Left renal cortex interstitium (tissue), 4 donors: ENCODE measurements at places on chromosomes 11 and 22. TPM values are rescaled to one million over a fixed set of nuclear protein-coding genes. Genes with fewer than 3 reads are reported as not detected.
A peak's percentile ranks its signal among the peaks of the same experiment; 100 is the strongest.

TCN2 gene
- polyA plus RNA-seq: 59.2 TPM

ACTN3 gene
- 0.60 TPM for polyA plus RNA-seq

LDHAL6A gene
- polyA plus RNA-seq: 1.2 TPM

TBX10 gene
- not detected for polyA plus RNA-seq

RASD2 gene
- polyA plus RNA-seq: 2.9 TPM

CNIH2 gene
- 4.2 TPM for polyA plus RNA-seq

MYBPC3 gene
- 0.14 TPM for polyA plus RNA-seq

OTOG gene
- 0.30 TPM for polyA plus RNA-seq

LRRC56 gene
- polyA plus RNA-seq: 5.3 TPM

- peak; percentile 52 for DNase-seq
Observed at GRCh38 chr22:41237707-41238569, 2.8 kb downstream of the CHADL start.

DNA sequence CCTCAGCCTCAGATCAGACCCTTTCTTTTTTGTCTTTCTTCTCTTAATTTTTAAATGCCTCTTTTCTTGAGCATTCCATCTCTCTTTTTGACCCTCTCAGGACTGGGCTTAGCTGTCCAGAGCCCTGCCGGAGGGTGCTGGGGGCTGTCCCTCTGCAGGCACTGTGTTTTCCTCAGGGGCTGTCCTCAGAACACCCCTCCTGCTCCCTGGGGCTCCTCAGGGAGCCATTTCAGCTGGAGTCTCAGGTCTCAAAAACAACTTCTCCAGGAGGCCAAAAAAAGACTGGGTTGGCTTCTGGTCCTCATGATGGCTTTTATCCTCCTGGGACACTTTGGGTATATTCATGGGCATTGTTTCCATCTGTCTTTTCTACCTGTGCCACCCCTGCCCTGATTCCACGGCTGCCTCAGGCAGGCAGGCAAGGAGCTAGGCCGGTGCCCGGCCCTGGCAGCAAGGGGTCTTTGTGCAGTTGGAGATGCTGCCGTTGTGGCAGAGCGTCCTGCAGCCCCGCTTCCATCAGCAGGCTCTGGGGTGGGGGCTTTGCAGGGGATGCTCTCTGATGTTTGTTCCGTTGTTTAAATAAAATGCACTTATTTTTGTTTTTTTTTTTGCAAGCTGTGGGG lies 85.1 kb downstream of the CEP164 start:
- no peak for DNase-seq

DNA sequence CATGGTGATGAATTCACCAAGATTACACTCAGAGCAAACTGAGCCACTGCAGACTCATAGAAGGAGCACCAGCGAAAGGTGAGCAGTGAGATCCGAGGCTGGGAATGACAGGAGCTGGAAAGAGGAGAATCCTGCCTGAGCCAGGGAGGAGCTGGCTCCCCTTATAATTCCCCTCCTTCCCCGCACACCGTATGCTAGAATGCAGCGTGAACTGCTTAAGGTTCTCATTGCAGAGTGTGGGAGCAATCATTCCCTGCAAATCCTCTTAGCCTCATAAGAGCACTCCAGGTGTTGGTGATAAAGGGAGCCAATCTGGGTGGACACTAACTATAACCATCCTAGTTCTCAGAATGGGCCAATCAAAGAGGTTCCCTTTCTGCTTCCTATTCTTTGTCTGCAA lies 127.6 kb upstream of the TEAD1 start:
- no peak for DNase-seq

- DNase-seq: no peak
Observed at GRCh38 chr11:14789879-14790484, 102.0 kb downstream of the CYP2R1 start.

DNA sequence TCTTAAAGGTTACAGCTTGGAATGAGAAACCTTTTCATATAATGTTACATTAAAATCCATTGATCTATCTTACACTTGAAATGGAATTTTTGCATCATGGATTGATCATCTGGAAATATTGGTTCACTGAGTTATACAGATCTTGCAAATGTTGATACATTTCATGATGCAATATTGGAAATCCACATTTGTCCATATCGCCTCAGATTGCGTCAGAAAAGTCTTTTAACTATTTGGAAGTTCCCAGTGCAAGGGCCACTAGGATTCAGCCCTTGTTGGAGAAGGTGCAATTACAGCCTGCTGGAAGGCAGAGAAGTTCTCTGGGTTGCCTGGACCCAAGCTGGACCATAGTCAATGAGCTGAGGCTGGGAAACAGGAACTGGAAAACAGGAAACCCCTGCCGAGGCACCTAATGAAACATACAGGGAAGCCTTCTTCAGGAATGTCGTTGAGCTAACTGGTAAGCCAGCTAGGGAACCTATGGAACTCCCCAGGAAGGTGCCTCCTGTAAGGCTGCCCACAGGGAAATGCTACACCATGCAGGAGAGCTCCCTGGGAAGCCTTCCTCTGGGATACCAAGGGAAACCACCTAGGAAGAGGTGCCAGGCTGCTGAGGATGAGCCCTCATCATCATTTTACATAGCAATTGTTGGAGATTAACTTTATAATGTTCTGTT lies 600.4 kb upstream of the CADM1 start:
- DNase-seq: no peak

- no peak for DNase-seq
Observed at GRCh38 chr22:47619631-47620030, 857.2 kb downstream of the TBC1D22A start.

DNA sequence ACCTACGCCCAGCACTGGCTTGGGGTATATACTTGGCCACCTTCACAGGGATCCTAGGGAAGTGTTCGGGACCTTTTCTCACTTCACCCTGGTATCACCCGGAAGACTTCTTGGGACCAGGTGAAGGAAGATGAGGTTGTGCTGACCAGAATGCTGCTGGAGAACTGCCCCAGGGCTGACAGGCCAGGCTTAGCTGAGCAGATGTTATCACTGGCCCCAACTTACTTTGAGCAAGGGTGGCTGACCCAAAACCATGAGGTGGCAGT lies 4.5 kb downstream of the FTH1 start:
- DNase-seq: no peak

DNA sequence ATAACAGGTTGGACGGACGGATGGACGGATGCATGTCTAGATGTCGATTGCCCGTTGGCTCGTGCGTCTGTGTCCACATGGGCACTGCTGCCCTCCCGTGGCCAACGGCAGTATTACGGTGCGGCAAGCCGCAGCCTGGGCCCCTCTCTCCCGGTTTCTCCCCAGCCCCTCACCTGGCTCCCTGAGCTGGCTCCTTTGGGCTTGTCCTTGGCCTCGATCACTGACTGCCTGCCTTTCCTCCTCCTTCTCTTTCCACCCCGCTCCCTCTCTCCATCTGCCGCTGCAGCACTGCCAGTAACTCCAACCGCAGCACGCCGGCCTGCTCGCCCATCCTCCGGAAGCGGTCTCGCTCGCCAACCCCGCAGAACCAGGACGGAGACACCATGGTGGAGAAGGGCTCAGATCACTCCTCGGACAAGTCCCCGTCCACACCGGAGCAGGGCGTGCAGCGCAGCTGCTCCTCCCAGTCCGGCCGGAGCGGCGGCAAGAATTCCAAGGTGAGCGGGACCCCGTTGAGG lies 77.3 kb downstream of the SCN3B start:
- no peak for DNase-seq

DNA sequence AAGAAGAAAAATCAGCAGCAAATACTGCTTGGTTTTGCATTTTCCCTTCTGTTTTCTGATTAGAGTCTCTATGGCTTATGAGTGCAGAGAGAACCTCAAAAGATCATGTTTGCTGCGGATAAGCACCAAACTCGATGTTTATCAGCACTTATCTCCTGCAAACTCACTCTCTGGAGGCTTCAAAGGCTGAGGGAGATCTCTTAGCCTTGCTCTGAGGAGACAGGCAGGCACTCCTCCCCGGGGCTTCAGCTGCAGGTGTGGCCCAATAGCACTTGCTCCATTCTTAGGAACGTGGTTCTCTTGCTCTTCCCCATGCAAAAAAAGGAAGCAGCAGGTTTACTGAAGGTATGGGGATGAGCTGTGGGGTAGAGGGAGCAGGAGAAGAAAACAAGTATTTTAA lies 45.1 kb downstream of the FLI1 start:
- DNase-seq: no peak

- no peak for DNase-seq
Observed at GRCh38 chr11:61739966-61740365, 12.5 kb upstream of the MYRF start.

DNA sequence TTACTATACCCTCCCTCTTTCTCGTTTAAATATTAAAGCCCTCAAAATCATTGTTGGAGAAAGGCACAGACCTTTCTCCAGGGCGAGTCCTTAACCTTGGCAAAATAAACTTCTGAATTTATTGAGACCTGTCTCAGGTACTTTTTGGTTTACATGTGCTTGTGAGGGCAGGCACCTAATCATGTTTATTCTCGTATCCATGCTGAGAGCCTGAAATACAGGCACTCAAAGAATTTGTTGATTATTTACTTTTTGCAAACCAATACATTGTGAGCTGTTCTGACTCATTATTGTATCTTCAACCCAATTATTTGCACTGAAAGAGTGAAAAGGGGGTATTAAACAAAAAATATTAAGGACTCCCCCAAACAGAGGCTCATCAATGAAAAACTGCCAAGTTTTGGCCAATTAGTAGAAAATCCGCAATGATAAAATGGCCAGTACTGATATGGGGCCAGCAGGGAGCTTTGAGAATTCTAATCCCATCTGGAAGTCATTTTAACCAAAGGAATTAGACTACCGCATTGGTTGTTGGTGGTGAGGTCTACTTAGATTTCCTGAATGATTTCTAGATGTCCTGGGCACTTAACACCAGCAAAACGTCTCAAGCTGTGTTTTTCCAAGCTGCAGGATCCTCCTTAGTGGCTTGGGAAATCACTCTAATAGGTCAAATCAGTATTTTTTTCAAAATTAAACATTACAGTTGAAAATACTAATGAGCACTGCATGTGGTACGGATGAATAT lies 157.3 kb downstream of the SWAP70 start:
- DNase-seq: no peak

- DNase-seq: no peak
Observed at GRCh38 chr22:39405346-39406085, 5.9 kb downstream of the TAB1 start.

- no peak for DNase-seq
Observed at GRCh38 chr11:1883346-1884302, 8.1 kb downstream of the PRR33 start.

DNA sequence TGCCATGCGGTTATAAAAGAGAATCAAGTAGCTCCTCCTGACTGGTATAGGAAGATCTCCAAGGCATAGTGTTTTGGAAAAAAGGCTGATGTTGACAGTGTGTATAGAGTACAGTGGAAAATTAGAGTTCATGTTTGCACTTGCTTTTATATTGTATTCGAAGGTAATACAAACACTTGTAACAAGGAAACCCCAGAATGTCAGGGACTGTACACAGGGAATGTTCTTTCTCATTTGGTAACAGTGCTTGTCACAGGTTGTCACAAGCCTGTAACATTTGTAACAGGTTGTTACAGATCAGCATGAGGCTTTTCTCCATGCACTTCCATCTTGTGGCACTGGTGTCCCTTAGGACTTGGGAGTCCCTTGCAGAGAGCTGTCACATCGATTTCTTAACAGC lies 64.0 kb downstream of the GRK3 start:
- DNase-seq: no peak

DNA sequence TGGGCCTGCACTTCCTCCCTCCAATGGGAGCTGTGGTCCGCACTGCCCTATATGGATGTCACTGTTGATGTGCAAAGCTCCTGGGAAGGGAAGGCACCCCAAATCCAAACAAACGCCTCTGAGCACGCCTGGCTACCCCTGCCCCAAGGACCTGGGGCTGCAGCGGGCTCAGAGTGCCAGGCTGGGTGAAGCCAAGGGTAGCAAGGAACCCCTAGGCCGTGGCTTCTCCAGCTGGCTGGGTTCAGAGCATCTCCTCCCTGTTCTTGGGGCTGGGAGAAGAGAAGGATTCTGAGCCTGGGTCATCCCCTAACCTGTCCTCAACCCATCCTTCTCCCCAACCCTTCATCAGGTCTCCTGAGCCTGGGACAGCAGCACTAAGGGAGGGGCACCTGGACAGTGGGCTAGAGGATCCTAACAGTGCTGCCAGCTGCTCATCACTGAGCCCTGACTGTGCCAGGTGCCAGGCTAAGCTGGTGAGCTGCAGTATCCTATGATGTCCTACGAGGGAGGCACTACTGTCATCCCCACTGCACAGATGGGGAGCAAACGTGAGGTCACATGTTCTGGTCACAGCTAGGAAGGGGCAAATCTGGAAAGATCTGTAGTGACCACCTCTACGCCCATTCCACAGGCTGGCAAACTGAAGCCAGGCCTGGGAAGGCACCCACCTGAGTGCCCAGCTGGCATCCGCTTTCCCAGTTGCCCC lies 3.0 kb downstream of the SSTR3 start:
- DNase-seq: no peak

DNA sequence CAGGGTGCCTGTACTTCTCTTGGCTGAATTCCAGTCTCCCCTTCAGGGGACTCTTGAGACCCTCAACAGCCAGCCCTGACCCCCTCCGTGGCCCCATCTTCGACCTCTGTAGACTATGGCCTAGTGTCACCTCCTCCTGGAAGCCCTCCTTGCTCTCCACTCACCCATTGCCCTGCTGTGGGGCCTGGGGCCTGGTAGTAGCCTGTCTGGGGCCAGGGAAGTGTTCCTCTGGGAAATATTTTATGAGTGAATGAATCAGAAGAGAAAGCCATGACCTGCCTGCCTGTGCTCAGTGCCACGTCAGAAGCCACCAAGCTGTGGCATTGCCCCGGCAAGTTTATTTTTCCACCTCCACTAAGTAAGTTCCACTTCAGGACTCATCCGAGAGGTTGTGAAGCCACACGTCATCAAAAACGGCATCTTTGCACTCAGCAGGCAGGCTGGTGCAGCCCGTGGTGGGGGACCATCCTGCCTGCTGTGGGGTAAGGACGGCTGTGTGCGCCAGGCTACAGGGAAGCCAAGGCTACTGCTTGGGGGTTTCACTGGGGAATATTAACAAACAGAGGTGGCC lies 59.6 kb upstream of the PPARA start:
- DNase-seq: no peak

GRCh38 chr11:116478669-116479668 lies 293.8 kb downstream of the BUD13 start:
- no peak for DNase-seq

- DNase-seq: no peak
Observed at GRCh38 chr11:86483940-86484794, 109.5 kb downstream of the CCDC81 start.

DNA sequence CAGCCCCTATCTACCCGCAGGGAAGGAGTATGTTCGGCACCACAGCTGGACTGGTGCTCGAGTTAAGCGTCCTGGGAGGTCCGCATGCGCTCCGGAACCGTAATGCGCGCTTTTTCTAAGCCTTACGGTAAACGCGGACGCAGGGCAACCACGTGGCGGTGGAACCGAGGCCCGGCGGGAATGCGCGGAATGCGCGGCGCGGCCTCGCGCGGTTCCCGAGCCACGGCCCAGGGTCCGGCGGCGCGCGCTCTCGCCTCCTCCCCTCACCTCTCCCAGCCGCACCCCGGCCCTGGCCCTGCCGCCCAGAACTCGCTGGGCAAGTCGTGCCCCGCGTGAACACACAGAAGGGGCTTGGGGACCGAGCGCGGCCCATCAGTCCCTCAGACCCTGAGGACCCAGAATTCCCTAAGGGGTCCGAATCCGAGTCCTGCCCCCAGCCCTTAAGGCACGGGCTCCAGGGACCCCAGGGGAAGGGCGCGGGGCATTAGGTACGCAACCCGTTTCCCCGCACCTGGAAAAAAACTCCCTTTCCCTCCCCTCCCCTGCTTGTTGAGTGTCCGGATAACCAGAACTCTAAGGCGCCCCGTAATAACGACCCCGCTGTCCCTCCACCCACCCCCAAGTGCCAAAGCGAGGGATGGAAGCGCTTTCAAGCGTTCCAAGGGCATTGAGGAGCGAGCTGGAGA lies 4.3 kb upstream of the CCND1 start:
- DNase-seq: no peak
